Ecto neural progenitor cell (in vitro differentiated cells): ENCODE measurements at places on chromosomes 6 and 20.

DNA sequence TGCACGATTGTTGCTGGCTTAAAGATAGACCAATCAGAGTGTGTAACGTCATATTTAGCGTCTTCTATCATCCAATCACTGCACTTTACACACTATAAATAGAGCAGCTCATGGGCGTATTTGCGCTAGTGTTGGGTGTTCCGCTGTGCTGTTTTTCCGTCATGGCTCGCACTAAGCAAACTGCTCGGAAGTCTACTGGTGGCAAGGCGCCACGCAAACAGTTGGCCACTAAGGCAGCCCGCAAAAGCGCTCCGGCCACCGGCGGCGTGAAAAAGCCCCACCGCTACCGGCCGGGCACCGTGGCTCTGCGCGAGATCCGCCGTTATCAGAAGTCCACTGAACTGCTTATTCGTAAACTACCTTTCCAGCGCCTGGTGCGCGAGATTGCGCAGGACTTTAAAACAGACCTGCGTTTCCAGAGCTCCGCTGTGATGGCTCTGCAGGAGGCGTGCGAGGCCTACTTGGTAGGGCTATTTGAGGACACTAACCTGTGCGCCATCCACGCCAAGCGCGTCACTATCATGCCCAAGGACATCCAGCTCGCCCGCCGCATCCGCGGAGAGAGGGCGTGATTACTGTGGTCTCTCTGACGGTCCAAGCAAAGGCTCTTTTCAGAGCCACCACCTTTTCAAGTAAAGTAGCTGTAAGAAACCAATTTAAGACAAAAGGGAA lies 57.9 kb downstream of the TRIM38 start:
- peak; percentile 78 for DNase-seq

- peak; percentile 91 for DNase-seq
Measured at GRCh38 chr6:36765594-36766398, 68.2 kb downstream of the RAB44 start.

GRCh38 chr20:36569847-36570429 lies 3.5 kb upstream of the TGIF2 start:
- no peak for DNase-seq

DNA sequence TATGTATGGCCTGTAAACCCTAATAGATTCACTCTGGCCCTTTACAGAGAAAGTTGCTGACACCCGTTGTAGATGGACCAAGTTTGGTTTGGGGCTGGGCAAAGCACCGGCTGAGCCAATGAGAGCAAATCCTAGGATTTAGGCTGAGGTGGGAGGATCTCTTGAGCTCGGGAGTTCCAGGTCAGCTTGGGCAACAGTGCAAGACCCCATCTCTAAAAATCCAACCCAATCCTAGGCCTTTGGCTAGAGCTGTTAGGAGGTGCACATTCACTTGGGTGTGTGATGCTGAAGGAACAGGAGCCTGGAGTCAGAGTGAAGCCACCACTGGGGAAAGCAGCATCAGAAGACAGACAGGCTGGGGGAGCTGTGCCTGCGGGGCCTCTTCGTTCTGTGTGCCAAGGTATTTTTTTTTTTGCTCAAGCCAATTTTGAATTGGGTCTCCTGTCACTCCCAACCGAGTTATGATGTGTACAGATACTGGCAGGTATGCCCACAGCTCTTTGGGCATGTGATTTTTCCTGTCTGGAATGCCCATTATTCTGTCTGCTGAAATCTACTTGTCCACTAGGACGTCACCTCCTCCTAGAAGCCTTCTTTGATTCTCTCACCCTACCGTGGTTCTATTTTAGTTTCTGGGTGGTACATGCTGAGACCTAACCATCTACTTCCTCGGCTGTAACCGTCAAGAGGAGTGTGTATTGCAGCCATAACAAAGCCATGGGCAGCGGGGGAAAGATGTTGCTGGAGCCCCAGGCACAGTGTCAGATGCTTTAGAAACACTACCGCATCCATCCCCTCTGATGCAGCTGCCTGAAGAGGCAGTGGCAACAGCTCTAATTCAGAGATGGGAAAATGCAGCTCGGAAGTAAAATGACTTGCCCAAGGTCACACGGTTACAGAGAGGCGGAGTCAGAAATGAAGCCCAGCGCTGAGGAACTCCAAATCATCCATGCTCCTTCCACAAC lies 54.0 kb downstream of the TTI1 start:
- no peak for DNase-seq

- DNase-seq = no peak
Measured at GRCh38 chr6:30135757-30136156, at the start of gene TRIM40. TRIM40 (plus strand) TSS chr6:30136140; CDS start chr6:30137037, 897 bp downstream.

DNA sequence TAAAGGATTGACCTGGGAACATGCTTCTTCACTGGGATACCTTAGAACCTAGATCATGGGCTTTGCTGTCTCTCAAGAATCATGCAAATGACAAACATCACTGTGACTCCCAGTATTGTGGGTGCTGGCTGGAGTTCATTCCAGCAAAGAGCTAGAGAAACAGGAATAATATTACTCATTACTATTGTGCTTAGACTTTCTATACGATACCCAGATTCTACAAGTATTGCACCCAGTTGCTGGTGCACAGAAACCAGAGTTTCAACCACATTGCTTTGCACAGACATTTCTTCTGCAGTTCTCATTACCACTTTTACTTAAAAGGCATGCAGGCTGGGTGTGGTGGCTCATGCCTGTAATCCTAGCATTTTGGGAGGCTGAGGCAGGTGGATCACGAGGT lies 220.4 kb upstream of the ZNF217 start:
- no peak for DNase-seq
